ENCODE measurements at places on chromosomes 6 and 20.

- DNase-seq = no peak
Observed at GRCh38 chr6:89140347-89141156, 5.3 kb upstream of the PM20D2 start.

- peak; percentile 76 for DNase-seq
Observed at GRCh38 chr6:125267806-125268523, 33.8 kb downstream of the HDDC2 start.

- DNase-seq = no peak
Observed at GRCh38 chr6:83182114-83182513, 11.0 kb downstream of the PGM3 start.

DNA sequence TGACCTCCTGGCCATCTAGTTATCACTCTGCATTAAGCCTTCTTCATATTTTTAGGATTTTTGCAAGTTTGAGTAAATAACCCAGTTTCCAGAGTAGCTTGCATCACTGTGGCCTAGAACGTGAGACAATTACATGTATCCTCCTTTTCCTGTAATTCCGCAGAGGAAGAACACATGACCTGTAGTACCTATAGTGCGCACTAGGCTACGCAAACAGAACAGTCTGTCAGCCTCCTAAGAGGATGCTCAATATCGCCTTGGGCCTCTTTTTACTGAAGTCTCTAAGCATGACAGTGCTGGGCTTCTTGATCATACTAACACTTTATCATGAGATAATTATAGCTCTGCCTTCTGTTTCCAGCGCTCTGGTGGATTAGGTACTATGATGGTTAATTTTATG lies 20.2 kb upstream of the NR2E1 start:
- DNase-seq = no peak

DNA sequence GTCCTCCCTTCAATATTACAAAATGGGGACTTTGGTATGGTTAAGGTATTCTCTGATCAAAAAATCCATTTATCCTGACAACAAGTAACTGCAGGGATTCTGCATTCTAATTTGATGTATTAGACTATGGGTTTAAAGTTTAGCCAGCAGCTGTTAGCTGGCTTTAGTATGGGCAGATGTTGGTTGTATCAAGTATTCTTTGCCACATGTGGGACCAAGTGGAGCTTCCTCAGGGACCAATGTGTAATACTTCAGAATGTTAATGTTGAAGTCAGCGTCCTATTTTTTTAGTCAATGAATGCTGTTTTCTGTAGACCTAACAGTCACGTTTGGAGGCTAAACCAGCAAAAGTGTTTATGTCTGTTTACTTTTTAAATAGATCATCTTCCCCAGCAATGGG lies 41.4 kb downstream of the MOXD1 start:
- no peak for DNase-seq

- no peak for DNase-seq
Observed at GRCh38 chr6:144379356-144379755, 94.2 kb downstream of the UTRN start.

- DNase-seq = no peak
Observed at GRCh38 chr6:11179419-11180202, 52.9 kb downstream of the NEDD9 start.

DNA sequence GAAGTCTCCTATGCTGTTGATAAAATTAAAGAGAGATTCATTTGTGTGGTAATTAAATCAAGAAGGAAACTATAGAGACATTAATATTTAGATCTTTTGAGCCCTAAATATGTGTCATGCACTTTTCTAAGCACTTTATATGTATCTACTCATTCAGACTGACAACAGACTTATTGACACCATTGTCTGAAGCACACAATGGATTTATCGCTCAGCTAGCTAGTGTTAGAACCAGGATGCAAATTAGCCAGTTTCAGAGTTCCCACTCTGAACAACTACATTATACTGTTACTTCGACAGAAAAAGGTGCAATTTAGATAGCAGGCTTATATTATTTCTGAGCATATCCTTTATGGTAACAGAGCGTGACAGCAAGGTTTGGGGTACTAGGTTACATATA lies 27.7 kb upstream of the KIAA0408 start:
- DNase-seq = no peak

DNA sequence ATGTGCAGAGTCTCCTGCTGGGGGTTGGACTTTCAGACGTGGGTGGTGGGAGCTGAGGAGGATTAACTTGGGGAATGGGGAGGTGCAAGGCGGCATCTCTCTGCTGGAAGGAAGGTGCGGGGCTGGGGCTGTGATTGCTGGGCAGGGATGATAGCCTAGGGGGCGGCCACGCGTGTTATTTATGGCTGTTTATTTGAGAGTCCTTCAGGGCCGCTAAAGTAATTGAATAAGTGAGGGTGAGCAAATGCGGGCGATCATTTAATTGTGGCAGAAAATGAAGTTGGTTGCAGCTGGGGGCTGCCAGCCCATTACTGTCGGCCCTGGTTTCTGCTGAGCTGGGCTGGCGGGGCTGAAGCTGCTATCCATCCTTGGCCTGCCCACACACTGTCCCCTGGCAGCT lies 7.5 kb upstream of the IP6K3 start:
- no peak for DNase-seq

- DNase-seq = no peak
Observed at GRCh38 chr6:113629975-113630737, 227.0 kb upstream of the MARCKS start.

GRCh38 chr6:125183391-125183790 lies 29.8 kb downstream of the TPD52L1 start:
- no peak for DNase-seq

GRCh38 chr20:22288156-22288555 lies 296.2 kb downstream of the FOXA2 start:
- no peak for DNase-seq

- no peak for DNase-seq
Observed at GRCh38 chr20:52682237-52682636, 289.9 kb upstream of the TSHZ2 start.

DNA sequence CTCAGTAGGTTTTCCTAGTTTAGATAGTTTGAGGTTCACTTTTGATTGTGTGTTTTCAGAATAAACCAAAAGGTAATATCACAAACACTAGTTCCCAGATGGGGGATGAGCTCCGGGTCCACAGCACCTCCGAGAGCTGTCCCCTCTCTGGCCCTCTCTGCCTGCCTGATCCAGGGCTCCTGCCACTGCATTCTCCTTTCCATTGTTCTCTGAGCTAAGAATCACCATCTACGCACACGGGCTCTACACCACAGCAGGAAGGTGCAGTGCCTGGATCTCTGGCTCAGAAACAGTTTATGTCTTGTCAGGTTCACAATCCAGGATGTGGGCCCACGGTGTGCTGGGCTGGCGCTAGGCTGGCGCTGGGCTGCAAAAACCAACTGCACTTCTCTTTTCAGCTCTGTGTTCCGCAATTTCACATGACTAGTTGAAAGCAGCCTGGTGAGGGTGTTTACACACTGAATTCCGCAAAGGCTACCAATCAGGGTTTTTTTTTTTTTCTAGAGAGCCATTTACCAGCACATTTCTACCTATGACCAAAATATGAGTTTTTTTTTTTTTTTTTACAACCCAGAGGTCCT lies 167.5 kb downstream of the SOD2 start:
- DNase-seq = no peak

DNA sequence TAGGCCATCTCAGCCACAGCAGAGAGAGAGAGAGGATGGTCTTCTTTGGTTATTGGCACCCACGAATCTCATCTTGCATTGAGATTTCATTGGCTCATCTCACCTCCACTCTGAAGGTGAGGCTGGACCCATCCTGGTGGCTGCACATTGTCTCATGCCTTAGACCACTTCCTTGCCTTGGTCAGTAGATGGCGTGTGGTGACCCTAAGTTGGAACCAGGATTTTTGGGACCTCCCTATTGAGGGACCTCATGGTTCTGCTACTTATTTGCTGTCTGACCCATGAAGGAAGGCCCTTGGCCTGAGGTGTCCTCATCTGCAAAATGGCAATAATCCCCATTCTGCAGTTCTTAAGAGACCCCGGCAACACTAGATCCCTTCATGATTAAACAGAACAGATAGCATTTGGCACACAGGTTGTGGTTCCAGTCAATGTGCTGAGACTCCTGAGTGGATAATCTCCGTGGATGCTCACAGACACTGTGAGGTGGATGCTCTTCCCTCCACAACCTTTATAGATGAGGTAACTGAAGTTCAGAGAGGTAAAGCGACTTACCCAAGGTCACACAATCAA lies 21.5 kb upstream of the AAR2 start:
- DNase-seq = no peak

- no peak for DNase-seq
Observed at GRCh38 chr6:154453329-154453728, 57.2 kb downstream of the CNKSR3 start.

- no peak for DNase-seq
Observed at GRCh38 chr6:20943040-20943627, 408.9 kb downstream of the CDKAL1 start.

DNA sequence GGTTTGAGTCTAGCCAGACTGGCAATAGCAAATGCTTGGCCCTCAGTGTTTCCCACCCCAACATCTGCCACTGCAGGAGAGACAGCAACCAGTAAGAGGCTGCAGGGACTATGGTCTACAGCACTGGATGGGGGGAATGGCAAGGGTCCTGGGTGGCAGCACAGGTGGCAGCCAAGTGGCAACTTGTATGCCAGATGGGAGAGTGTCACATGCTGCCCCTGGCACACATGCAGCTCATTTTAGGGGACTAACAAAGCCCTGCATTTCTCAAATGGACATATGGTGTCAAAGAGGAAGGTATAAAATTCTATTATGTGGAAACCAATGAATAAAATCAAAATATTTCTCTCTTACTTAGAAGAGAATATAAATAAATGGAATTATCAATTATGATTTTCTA lies 298.7 kb upstream of the MARCKS start:
- no peak for DNase-seq

- DNase-seq = no peak
Observed at GRCh38 chr6:150346346-150346745, 22.5 kb upstream of the IYD start.

GRCh38 chr6:45377043-45377553 lies 636 bp downstream of the SUPT3H start:
- DNase-seq = no peak

DNA sequence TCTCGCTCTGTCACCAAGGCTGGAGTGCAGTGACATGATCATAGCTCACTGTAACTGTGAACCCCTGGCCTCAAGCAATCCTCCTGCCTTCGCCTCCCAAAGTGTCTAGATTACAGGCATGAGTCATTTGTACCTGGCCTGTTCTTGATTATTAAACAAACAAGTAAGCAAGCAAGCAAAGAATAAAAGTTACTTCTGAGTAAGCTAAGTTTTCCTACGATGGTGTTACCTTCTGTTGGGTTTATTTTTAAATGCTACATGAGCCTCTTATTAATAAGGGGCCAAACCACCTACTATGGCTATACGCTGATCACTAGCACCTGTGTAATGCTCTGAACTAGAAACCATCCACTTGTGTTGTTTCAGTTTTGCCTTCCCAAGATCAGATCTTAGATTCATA lies 50.8 kb downstream of the IL22RA2 start:
- no peak for DNase-seq

DNA sequence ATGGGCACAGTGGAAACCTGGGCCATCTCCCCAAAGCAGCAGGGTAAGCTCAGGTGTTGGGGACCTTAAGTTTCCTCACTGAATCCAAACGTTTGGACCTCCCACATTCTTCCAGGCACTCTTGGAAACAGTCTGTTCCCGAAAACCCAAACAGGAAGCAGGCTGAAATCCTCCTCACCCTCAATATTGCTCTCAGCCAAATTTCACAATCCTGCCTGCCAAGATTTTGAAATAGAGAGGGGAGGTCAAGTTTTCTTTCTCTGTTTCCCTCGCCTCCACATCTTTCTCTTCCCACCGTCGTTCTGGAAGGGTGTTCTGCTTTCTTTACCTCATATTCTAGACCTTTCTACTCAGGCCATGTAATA lies 392.0 kb upstream of the SASH1 start:
- no peak for DNase-seq

DNA sequence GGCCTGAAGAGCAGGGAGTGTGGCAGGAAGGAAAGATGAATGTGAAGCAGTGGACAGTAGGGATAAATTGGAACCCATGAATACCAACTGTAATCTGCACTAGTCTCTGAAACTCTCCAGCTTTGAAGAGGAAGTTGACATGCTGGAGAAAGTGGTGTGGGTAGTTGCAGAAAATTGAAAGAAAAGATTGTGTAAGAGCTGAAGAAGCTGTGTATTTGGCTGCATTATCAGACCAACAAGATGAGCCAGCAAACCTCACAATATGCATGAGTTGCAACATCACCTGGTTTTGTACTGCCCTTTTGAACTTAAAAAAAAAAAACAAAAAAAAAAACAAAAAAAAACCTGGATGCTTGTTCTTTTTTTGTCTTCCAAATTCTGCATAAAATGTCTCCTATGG lies 921.9 kb upstream of the EYS start:
- no peak for DNase-seq

DNA sequence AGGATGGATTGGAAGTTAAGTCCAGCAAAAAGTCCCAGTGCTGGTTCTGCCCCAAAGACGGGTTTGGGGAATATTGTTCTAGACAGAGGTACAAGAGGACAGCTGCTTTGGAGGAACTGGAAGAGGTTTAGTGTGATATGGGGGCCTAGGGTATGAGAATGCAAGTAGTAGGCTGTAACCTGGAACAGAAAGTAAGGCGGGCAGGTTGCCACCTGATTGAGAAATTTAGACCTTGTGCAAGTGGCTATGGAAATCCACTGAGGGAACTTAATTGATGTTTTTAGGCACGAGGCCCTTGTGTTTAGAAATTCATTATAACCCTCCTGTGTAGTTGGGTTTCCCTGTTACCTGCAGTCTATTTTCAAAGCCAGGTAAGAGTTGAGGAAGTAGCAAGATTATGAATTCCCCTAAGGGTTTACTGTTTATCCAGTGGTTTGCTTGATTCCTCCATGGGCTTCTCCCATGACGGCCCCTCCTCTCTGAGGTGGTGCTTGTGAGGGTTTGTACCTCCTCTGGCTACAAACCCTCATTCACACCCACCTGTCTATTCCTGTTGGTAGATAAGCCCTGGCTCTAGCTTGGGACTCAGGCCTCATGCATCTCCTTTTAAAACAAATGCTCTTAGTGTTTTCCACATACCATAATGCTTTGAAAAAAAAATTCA lies 42.0 kb upstream of the BCAS1 start:
- no peak for DNase-seq

GRCh38 chr6:106178900-106179299 lies 92.8 kb downstream of the PRDM1 start:
- DNase-seq = no peak

DNA sequence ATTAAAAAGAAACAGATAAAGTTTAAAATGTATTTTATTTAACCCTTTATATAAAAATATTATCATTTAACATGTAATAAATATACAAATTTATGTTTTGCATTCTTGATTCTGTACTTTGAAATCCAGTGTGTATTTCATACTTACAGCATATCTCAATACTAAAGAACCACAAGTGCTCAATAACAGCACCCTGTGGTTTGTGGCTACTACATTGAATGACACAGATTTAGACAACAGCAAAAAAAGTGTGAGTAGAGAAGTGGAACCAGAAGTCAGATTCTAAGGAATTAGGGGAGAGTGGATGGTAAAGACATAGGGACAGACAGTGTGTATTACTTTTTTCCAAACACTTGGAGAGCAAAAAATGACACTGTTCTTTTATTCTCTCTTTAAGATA lies 524.5 kb downstream of the BMP2 start:
- no peak for DNase-seq

- DNase-seq = no peak
Observed at GRCh38 chr20:56453352-56453751, 15.1 kb upstream of the RTF2 start.

Measured in osteocyte (in vitro differentiated cells).